ENCODE measurements at places on chromosomes 3 and 15. TPM values are rescaled to one million over a fixed set of nuclear protein-coding genes. Genes with fewer than 3 reads are reported as not detected.

Gene NOX5
- not detected for total RNA-seq

Gene TGM4
- total RNA-seq, result not detected

Gene TRIM42
- not detected for total RNA-seq

Gene SCG5
- not detected for total RNA-seq

Gene ACSBG1
- total RNA-seq, result 0.51 TPM

Gene PODXL2
- 2.1 TPM for total RNA-seq

Gene PLSCR2
- not detected for total RNA-seq

Gene CD200
- total RNA-seq, result 4.5 TPM

Gene ZBTB38
- 68.6 TPM for total RNA-seq

Gene PLS1
- total RNA-seq, result 2.4 TPM

Gene TUSC2
- 29.0 TPM for total RNA-seq

Gene ARHGEF26
- 5.0 TPM for total RNA-seq

Gene HTR3E
- total RNA-seq, result not detected

Gene ACTRT3
- 2.4 TPM for total RNA-seq

Gene PFN2
- 74.6 TPM for total RNA-seq

Gene PLCH1
- 6.3 TPM for total RNA-seq

Gene ENTPD3
- 0.11 TPM for total RNA-seq

Gene SLC51B
- total RNA-seq, result not detected

Gene WDR93
- total RNA-seq, result not detected

Gene KIF23
- total RNA-seq, result 1.2 TPM

Gene CLSTN2
- 24.8 TPM for total RNA-seq

Gene SPTSSB
- 0.12 TPM for total RNA-seq

Gene ALPK3
- 79.7 TPM for total RNA-seq

Gene BUB1B
- 1.4 TPM for total RNA-seq

Gene ATOSA
- total RNA-seq, result 33.1 TPM

Gene CCRL2
- 1.4 TPM for total RNA-seq

Gene DUOXA2
- total RNA-seq, result not detected

Gene RPL32
- 1,028 TPM for total RNA-seq

Gene TEX9
- total RNA-seq, result 1.6 TPM

Gene HCLS1
- 25.9 TPM for total RNA-seq

Gene ROBO2
- 2.1 TPM for total RNA-seq

Gene GTPBP8
- 14.5 TPM for total RNA-seq

Gene CSPG5
- 0.85 TPM for total RNA-seq

Gene ANO10
- 16.5 TPM for total RNA-seq

Gene GOLGA6L4
- total RNA-seq, result 1.4 TPM

Gene NR2E3
- total RNA-seq, result not detected

Gene CEMIP
- total RNA-seq, result 3.9 TPM

Gene CLPX
- 51.2 TPM for total RNA-seq

Gene TM4SF18
- 5.9 TPM for total RNA-seq

Gene KLHL6
- 1.2 TPM for total RNA-seq
